ENCODE measurements at places on chromosomes 4 and X.

- no peak for DNase-seq
These were observed 24.2 kb downstream of the NKX1-1 start for GRCh38 chr4:1381944-1382541.

DNA sequence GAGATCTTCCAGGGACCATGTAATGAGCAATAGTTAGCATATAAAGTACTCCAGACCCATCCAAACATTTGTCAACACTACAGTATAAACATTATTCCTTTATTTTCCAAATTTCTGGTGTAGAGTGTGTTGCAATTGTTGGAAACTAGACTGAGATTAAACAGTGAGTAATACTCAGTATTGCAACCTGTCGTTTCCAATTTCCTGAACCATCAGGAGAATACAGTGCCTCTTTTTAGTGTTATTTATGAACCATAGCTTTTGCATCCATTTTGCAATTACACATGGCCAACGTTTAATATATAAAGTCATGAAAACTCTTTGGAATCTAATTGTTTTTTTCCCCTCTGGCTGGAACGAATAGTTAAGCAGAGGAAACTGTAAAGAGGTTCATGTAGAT is 58.3 kb upstream of the DHRSX start:
- DNase-seq, result no peak

- DNase-seq, result no peak
These were observed 57.2 kb upstream of the UGT2B7 start for GRCh38 chr4:69039071-69039470.

DNA sequence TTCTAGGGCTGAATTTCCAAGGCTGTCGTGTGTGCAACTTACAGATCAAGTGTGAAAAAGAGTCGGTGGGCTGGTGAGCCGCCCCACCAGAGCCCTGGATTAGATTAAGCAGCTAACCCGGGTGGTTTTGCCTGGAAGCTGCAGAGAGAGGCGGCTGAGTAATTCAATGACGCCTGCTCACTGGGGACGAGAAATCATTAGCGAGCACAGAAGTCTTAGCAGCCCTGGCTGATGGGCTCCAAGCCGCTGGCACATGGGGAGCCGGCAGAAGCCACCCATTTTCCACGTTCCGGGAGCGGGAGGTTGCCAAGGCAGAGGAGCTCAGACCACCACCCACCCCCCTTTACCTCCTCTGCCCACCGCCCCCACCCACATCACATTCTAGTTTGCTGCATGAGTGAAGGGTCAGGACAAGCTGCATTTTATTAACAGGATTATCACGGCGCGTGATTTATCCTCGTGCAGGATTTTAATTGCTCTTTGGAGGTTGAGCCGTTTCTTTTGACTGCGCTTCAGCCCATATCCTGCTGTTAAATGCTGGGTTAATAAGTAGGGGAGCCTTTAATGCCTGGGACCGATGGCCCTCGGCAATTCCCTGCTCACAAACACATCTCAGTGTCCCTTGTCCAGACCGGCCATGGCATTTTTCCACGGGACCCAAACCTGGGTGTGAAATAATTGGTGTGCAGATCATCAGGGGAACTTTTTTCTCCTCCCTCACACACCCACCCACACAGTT is 19.1 kb downstream of the BCOR start:
- DNase-seq, result no peak

DNA sequence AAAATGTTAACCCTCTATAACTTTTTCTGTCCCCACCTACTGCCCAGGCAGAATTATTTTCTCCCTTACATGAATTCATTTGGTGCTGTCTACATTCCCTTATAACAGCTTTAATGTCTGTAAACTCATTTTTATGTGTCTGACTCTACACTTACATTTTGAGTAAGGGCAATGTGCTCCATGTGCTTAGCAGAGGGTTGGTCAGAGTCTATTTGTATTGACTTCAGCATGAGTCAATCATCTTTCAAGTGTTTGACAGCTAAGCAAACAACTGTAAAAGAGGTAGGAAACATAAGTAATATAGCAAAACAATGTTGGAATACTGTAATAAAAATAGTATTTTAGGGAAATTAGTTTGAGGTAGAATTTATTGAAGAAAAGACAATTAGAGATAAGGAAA is 6.3 kb downstream of the IL15 start:
- DNase-seq, result no peak

GRCh38 chr4:154973244-154974035 is 192.4 kb downstream of the RBM46 start:
- DNase-seq, result no peak

DNA sequence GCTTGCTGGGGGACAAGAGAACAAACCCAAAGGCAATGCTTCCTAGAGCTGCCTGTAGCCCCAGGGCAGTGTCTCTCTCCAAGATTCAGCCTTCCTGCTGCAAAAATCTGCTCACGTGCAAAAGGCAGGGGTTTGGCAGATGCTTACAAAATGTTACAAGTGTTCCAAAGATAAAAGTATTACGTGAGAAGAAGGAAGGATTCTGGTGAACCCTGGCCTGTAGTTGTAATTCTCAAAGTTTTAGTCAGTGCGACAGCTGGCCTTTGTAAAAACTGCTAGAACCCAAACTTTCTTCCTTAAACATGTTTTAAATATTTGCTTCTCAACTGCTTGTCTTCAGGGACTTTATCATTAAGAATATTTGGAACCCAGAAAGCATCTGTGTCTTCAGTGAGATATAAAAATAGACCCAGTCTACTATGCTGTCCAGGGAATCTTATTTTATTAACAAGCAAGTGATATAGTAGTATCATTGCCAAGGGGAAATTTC is 232.3 kb downstream of the FRMPD4 start:
- no peak for DNase-seq

Data from CD4-positive, alpha-beta T cell treated with Interferon alpha-2 for 1 hour (primary cell).